Suppressor macrophage treated with lipopolysaccharide for 4 hours (primary cell): ENCODE measurements at places on chromosomes 2 and 18.

- DNase-seq = no peak
Measured at GRCh38 chr2:75342504-75343175, 143.3 kb upstream of the TACR1 start.

- no peak for DNase-seq
Measured at GRCh38 chr2:168698969-168699368, 103.5 kb upstream of the NOSTRIN start.

DNA sequence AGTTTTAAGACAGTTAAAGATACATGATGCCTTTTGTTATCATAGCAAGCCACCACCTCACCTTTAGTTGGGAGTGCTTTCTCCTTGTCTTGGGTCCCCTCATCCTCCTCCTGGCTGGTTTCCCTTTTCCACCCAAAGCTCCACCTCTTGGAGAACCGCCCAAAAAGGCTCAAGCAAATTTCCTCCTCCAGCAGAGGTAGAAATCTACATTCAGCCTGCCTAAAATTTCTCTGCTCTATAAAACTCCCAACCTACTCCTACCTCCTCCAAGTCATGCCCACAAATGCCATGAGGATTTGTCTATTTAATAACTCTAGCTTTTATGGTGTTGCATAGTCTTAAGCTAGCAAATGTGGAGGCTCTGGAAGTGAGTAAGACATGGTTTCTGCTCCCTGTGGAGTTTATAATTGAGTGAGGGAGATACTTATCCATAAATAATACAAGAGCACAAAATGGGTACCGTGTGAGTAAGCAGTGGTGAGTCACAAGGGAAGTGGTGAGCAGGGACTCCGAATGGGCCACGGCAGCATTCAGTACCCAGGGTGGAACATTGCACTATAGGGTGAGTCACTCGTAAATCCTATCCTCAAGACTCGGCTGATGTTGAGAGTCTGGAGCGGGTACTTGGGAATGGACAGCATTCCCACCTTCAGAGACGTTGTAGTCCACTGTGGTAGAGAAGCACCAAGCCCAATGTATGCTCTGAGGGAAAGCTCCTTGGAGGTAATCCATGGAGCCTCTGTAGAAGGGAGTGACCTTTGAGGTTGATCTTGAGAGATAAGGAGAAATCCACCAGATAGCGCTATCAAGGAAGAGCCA lies 146.3 kb downstream of the RTN4 start:
- peak; percentile 88 for DNase-seq

- DNase-seq = no peak
Measured at GRCh38 chr2:48131539-48132270, 225.4 kb upstream of the FBXO11 start.

DNA sequence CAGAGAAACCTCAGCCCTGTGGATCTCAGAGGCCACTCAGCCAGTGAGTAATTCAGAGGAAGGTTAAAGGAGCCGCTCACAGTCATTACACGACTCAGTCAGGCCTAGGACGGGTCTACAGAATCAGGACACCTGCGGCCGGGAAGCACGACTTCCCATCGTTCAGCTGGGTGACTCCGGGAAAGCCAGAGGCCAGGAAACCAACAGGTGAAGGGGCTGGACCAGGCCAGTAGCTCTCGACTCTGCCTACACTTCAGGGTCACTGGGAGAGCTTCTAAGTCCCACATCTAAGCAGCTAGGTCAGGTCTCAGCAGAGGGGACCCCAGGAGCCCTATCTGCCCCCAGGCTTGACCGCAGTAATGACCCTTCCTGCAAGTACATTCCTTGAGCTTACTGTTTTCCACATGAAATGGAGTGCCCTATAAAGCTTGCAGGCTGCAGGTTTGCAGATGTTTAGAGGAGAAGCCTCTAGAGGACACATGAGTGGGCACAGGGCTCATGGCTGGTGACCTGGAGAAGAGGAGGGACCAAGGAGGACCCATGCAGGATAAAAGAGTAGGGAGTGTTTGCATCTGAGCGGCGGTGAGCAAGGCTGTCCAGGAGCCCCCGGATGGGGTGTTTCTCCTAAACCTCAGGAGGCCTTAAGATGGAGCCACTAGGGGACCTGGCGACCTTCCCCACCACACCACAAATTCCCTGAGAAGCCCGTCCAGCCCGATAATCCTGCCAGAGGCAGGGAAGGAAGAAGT lies 9.5 kb downstream of the DIPK1C start:
- no peak for DNase-seq

DNA sequence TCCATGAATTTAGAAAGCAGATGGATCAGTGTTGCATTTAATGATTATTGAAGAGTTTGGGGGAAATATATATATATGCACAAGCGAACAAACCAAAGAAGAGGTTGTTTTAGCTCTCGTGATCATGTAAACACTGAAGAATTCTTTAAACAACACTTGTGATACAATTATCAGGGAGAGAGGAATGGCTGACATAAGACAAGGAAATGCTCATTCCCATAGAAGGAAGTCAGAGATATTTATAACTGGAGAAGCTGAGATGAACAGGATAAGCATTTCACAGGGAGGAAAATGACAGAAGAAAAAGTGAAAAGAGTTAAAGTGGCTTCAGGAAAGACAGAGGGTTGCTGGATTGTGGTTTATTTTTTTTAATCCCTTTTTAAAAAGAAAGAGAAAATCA lies 10.6 kb upstream of the COL6A3 start:
- no peak for DNase-seq

DNA sequence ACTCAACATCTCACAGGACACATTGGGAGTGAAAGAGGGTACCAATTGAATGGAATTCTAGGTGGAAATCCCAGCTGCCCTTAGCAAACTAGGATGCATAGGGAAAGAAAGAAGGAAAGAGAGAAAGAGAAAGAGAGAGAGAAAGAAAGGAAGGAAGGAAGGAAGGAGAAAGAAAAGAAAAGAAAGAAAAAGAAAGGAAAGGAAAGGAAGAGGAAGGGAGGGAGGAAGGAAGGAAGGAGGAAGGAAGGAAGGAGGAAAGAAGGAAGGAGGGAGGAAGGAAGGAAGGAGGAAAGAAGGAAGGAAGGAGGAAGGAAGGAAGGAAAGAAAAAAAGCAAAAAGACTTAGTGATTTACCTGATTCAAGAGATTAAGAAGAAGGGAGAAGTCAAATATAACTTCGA lies 143.9 kb downstream of the SS18 start:
- no peak for DNase-seq

DNA sequence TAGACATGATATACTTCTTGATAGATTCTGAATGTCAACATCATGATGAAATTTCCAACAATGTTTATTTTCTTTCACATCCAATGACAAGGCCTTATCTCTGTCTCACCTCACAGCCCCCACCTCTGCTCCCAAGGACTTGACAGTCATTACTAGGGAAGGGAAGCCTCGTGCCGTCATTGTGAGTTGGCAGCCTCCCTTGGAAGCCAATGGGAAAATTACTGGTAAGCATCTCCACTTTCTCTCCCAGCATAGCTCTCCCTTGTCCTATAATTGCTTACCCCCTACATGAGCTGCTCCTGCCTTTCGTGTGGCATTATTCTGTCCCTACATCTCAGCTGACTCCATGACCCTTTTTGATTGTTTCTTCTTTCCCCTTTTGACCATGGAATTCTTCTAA lies 821.8 kb downstream of the MBD2 start:
- DNase-seq = no peak

GRCh38 chr18:30982285-30982992 lies 60.1 kb downstream of the DSC3 start:
- no peak for DNase-seq

GRCh38 chr2:120267348-120267747 lies 14.7 kb downstream of the RALB start:
- no peak for DNase-seq

DNA sequence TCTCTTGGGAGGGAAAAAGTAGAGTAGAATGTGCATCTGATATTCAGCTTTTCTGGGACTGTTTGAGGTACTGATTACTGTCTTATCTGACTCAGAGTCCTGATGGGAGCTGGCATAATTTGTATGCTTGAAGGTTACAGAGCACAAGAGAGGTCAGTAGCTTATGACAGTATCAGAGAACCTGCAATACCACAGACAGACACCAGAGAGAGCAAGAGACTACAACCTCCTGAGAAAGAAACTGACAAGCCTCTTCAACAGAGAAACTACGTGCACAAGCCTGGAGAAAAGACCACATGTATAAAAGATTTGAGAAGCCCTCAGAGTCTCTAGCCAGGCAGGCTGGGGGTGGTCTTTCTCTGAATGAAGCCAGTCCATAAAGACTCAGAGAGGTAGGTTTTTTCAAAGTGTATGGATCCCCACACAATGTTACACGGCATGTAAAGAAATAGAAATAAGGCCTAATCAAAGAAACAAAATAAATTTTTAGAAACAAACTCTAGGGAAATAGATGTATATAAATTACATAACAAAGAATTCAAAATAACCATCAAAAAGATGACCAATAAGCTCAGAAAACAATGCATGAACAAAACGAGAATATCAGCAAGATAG lies 568.3 kb downstream of the LRRTM4 start:
- peak; percentile 48 for DNase-seq

DNA sequence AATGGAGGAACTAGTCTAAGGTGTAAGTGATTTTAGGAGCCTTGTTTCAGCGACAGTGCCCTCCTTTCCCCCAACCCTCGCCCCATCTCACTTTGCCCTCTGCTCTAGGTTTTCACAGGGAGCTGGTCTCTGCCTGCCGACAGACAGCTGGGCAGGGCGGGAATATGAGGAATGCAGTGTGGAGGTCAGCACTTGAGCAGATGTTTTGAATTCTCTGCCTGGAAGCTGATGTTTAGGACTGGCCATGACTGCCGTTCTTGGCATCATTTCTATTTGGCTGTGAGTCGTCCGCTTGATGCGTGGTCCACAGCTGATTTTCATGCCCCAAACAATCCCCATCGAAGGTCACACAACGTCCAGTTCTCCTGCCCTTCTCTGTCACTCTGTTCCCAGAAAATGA lies 55.1 kb upstream of the SIX3 start:
- no peak for DNase-seq

DNA sequence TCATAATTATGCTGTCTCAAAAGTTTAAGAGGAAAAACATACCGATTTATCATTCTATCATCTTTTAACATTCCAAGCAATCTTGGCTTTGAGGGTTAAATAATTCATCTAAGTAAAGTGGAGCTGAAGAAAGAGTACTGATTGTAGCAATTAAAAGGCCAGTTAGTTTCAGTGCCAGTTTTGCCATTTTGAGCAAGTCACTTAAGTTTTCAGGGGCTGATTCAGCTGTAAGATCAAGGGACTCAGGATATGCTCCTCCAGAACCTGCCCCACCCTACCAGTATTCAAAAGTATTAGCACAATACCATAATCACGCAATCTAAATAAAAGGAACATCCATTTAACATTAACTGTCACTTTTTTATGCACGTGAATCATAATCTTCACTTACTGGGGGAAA lies 1.9 kb downstream of the SS18 start:
- peak; percentile 42 for DNase-seq
